GM19239 (cell line): ENCODE measurements at places on chromosomes 4 and X.

DNA sequence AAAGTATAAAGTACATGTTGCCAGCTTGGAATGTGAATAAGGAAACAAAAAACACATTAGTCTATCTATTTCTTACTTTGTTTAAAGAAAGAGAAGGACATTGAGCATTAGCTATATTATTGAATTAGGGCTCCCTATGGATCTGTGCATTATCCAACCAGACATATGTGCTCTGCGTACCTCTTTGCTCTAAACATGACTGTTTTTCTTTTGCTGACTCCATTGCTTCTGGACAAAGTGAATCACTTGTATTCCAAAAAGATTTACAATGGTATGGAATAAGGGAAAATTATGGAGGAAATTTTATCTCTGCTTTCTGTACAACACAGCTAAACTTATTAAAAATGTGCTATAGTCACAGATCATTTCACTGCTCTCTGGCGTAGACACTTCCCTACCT lies 727.8 kb upstream of the LCORL start:
- no peak for DNase-seq

DNA sequence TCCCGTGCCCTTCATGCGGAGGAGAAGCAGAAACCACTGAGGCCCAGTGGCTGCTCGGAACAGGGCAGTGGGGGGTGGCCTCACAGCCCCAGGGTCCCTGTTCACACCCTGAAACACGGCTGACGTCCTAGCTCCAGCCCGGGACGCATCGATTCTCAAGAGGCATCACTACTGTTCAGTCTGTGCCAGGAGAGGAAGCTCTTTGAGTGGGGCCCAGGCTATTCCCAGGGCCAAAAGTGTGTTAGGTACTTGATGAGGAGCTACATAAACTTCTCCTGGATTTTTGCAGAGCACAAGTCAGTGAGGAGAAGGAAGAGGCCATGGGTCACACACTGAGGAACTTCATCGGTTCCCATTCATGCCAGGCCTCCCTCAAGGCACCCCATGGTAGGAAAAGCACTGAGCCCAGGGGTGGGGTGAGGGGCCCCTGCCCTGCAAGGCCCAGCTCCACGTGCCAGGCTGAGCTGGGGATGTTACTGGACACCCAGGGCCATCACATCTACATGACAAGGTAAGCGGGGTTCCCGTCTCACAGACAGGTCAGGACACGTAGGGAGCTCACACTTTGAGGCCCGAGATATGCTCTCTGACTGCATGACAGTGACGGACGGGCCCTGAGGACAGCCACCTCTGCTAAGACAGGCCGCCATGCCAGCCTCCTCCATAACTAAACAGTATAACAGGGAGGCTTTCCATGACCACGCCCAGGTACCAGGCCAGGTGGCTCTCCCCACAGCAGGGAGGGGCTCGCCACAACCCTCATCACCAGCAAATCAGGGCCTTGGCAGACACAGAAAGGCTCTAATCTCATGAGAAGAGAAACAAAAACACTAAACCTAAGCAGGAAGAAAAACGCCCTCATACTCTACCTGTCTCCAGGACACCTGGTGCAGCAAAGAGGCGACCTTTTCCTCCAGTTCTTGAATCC lies 12.4 kb downstream of the TNIP2 start:
- DNase-seq = no peak

- no peak for DNase-seq
Measured at GRCh38 chr4:26993967-26994366, 133.3 kb downstream of the STIM2 start.

- no peak for DNase-seq
Measured at GRCh38 chr4:40455340-40455902, 120.3 kb downstream of the CHRNA9 start.

GRCh38 chr4:4720646-4721045 lies 138.8 kb upstream of the MSX1 start:
- no peak for DNase-seq

GRCh38 chr4:144556636-144557035 lies 89.3 kb upstream of the HHIP start:
- DNase-seq = no peak

DNA sequence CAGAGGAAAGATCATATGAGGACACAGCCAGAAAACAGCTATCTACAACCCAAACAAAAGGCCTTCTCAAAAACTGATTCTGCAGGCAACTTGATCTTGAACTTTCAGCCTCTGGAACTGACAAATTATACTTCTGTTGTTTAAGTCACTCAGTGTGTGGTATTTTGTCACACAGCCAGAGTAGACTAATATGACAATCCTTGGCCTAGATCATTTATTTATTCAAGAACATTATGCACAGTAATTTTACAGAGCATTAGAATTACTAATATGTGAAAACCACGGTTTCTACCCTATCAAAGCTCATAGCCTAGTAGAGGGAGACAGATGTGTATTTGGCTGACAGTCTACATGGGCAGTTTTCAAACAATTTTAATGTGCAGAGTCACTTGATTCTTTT lies 167.8 kb upstream of the PCDH18 start:
- no peak for DNase-seq

DNA sequence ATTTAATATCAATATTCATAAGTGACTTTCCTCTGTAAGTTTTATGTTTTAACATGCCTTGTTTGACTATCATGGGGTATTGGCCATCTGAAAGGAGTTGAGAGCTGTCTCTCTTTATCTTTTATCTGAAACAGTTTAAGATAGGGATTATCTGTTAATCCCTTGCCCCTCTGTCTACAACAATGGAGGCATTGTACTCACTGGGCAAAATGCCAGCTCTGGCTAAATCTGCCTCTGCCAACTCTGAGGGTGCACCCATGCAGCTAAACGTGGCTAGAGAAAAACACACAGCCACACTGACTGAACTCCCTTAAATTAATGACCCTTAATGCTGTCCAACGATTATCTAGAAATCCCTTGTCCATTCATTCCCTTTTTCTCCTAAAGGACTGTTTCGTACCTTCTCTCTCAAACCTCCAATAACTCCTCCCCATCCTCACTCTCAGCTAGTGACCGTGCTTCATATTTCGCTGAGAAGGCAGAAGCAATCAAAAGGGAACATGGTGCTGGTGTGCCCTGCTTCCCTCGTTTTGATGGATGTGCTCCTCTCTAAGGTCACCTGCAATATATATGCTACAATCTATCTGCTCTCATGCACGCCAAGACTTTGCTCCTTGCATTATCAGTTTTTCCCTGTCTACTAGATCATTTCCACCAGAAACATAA lies 10.3 kb downstream of the PHKA2 start:
- DNase-seq = no peak

- DNase-seq = no peak
Measured at GRCh38 chr4:138235419-138235952, 6.7 kb downstream of the SLC7A11 start.

GRCh38 chr4:8730681-8731080 lies 138.1 kb downstream of the CPZ start:
- no peak for DNase-seq

- no peak for DNase-seq
Measured at GRCh38 chrX:100353326-100353725, 56.7 kb downstream of the PCDH19 start.

GRCh38 chrX:126847143-126847542 lies 27.6 kb downstream of the PRR32 start:
- no peak for DNase-seq

GRCh38 chr4:5166377-5166776 lies 115.1 kb downstream of the STK32B start:
- no peak for DNase-seq

- DNase-seq = no peak
Measured at GRCh38 chr4:39259571-39260330, 77.4 kb downstream of the WDR19 start.

GRCh38 chr4:6109842-6110560 lies 90.3 kb downstream of the JAKMIP1 start:
- no peak for DNase-seq

GRCh38 chr4:170087163-170087700 lies 2.5 kb downstream of the AADAT start:
- no peak for DNase-seq

GRCh38 chr4:101155368-101155767 lies 192.0 kb downstream of the PPP3CA start:
- no peak for DNase-seq

- DNase-seq = no peak
Measured at GRCh38 chr4:8493484-8493883, 52.9 kb downstream of the TRMT44 start.

DNA sequence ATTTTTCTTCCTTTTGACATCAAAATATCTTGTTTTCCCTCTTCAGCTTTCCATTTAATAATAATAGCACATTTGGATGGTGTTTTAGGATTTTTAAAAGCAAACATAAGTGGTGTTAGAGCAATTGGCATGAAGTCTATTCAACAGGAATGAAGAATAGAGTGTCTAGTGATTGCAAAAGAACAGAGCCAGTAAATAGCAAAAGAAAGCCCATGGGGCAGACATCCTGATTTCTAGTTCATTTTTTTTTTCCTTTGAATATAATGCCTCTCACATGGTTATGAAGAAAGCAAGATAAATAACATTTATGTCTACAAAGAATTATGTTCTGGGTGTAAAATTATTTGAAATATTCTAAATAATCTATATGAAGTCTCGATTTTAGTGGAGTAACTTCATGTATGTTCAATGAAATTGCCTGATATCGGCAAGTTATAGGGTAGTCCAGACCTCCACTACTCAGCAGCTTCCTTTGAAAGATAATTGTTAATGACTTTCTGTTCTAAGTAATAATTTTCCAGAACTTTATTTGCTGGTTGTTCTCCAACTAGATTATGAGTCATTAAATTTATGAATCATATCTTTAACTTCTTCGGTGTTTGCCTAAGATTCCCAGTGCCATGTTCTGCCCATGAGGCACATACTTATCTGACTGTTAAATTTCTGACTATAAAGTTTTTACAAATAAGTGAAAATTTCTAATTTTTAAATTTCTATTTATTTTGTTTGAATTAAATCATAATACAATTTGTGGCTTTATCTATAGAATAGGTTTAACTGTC lies 587.9 kb downstream of the TLL1 start:
- DNase-seq = no peak

DNA sequence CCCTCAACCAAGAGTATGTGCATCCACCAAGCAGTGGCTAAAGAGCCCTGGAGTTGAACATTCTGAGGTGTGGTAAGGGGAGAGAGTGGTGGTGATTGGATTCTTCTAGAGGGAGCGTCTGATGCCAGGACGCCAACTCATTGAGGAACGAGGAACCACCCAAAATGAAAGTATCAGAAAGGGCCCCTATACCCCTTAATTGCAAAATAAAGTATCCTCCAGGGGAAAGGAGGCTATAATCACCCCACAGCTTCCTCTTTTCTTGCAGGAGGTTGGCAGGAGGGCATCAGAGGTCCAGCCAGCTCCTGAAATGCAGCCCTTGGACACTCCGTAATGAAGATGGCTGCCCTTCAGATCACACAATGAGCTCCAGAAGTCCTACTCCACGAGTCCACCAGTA lies 5.3 kb upstream of the KIAA1210 start:
- no peak for DNase-seq

- DNase-seq = no peak
Measured at GRCh38 chr4:1898007-1898406, 26.8 kb downstream of the NSD2 start.

DNA sequence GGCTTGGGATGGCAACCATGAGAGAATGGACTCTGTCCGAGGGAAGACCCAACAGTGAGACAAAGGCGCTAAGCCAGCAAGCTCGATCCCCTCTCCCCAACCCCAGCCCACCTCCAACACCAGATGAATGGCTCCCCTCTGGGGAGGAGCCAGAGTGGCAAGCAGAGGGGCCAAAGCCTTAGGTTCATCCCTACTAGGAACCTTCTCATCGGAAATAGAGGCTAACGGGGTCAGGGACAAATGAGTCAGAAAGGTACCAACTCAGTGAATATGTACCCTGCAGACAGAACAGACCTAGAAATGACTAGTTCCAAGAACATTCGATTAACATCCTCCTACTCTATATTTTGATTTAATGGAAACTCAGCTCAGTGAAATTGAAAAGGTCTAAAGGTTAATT lies 73.9 kb downstream of the NSG1 start:
- DNase-seq = no peak

- no peak for DNase-seq
Measured at GRCh38 chr4:161650812-161651211, 513.0 kb downstream of the FSTL5 start.

DNA sequence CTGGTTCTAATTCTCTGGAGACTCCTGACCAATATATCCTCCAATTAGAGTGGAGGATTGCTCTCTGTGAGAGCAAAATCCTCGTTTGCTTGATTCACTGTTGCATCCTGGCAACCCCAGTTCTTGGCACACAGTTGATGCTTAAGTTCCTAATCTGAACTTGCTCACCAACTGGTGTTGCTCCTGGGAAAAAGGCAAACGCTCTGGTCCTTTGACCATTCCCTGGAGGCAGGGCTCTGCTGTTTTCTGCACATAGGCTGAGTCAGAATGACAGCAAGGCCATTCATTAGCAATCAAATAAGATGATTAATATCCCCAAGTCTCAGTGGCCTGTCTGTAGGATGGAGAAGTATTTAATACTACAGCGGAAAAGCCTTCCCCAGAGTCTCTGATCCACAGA lies 172.7 kb upstream of the TBC1D9 start:
- no peak for DNase-seq

GRCh38 chrX:14920196-14920595 lies 47.0 kb downstream of the MOSPD2 start:
- DNase-seq = no peak

GRCh38 chr4:121794505-121795188 lies 6.5 kb upstream of the EXOSC9 start:
- DNase-seq = no peak

- peak; percentile 3 for DNase-seq
Measured at GRCh38 chrX:20205927-20206708, 60.6 kb downstream of the RPS6KA3 start.

DNA sequence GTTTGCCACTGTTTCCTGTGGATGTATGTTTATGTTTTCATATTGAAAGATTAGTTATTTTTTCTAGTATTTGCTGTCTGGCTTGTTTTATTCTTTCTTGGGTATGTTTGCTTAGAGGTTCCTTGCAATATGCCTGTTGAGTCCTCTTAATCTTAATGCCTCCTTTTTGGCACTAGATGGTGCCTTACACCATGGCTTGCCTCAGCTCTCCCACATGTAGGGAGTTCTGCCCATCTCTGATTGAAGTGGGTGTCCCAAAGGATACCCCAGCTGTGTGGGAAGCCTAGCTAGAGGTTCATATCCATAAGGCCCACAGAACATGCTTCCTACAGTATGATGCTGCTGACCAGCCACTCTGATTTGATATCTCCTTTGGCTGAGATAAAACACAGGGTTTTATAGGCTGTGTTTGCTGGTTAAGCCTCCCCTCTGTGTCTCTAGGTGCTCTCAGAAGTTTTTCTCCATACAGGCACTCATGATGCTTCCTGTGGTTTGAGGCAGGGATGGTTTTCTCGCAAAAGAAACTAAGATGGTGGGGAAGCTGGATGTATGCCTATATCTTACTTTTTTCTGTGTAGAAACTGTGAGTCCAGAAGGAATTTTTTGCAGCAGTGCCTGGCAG lies 162.4 kb downstream of the ASB9 start:
- DNase-seq = no peak

DNA sequence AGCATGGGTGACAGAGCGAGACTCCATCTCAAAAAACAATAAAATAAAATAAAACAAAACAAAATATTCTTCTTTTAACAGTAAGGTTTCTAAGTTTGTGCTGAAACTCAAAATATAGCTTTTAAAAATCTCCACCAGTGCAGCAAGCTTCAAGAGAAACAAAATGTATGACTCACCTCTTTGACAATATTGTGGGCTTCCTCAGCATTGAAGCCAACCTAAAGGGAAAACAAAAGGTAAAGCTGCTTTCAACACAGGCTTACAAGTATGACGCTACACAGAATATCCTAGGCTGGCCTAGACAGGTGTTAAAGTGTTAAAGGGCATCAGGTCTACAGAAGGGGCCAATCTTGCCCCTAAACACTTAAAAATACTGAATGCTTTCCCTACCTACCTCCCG lies 1.2 kb downstream of the DYNLT3 start:
- no peak for DNase-seq

- no peak for DNase-seq
Measured at GRCh38 chr4:104989371-104989770, 157.3 kb upstream of the TET2 start.
